ENCODE measurements at places on chromosomes 6 and 20.

GRCh38 chr6:21273451-21273850 lies 320.1 kb upstream of the SOX4 start:
- DNase-seq = no peak

DNA sequence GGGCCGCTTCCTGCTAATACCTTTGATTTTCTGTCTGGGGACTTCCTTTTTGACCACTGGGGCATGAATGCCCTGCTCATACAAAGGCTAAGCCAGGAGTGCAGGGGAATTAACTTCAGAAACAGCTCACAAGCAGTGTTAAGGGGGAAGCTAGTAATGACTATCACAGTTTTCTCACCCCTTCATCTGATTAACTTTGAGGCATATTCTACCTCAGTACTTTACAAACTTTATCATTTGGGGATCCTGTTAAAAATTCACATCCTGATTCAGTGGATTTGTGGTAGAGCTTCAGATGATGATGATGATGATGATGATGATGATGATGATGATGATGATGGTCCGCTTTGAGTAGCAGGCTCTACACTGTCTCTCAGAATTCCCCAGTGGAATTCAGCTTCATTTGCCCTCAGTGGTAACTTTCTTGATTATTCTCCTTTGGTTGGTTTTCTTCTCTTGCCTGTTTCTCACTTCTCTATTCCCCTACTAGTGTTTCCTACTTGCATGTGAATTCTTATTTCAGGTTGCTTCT lies 78.4 kb upstream of the TMEM170B start:
- no peak for DNase-seq

- no peak for DNase-seq
These were observed 105.0 kb upstream of the LAMP5 start for GRCh38 chr20:9409352-9409751.

- DNase-seq = no peak
These were observed 26.4 kb downstream of the ZNF391 start for GRCh38 chr6:27414996-27415395.

GRCh38 chr20:53599910-53600632 lies 6.4 kb upstream of the ZNF217 start:
- no peak for DNase-seq

- no peak for DNase-seq
These were observed 65.7 kb upstream of the EEF1A1 start for GRCh38 chr6:73586416-73586974.

DNA sequence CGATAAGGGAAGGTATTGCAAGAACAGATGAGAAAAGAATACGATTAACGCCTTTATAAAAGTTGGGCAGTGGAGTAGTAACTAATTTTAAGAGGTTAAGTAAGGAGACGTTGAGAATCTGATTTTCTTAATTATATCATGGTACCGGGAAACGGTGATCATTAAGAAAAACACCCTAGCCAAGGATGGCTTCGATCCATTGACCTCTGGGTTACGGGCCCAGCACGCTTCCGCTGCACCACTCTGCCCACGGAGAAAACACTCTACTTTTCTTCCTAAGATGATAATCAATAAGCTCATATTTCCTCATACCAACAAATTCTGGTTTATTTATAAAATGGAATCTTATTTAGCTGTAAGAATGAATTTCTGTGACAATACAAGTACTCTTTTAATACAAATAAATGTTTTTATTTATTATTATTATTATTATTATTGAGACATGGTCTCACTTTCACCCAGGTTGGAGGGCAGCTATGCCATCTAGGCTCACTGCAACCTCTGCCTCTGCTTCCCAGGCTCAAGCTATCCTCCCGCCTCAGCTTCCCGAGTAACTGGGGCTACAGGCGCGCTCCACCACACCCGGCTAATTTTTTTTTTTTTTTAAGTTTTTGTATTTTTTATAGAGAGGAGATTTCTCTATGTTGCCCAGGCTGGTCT lies 8.3 kb downstream of the POM121L2 start:
- DNase-seq = peak; percentile 31

GRCh38 chr6:27766405-27766804 lies 145.8 kb downstream of the OR2B2 start:
- no peak for DNase-seq

- no peak for DNase-seq
These were observed 136.1 kb upstream of the THEMIS start for GRCh38 chr6:128036808-128037570.

GRCh38 chr20:61307686-61308476 lies 55.8 kb downstream of the CDH4 start:
- no peak for DNase-seq

DNA sequence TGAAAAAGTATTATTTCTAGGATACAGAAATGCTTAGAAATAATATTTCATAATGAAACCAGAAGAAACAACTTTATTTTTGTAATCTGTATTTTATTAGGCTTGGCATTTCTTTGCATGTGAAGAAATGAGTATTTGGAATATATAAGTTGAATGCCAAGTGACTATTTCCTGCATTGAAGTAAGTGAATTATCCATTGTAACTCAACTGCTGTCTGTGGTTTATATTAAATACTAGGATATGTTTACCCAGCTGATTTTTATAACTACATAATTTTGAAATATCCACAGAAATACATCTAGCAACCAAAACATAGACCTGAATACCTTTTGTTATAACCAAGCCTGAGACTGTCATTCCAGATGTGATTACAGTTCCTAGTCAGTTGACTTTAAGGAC lies 207.6 kb downstream of the THBS2 start:
- DNase-seq = no peak
